Keratinocyte (primary cell): ENCODE measurements at places on chromosomes 16 and 17. TPM values are rescaled to one million over a fixed set of nuclear protein-coding genes. Genes with fewer than 3 reads are reported as not detected.

Gene CHTF8
- 96.0 to 120 TPM (median 118 TPM) in 3 replicates for polyA plus RNA-seq

Gene DDX52
- 10.3 to 22.4 TPM (median 21.8 TPM) in 3 replicates for polyA plus RNA-seq

DNA sequence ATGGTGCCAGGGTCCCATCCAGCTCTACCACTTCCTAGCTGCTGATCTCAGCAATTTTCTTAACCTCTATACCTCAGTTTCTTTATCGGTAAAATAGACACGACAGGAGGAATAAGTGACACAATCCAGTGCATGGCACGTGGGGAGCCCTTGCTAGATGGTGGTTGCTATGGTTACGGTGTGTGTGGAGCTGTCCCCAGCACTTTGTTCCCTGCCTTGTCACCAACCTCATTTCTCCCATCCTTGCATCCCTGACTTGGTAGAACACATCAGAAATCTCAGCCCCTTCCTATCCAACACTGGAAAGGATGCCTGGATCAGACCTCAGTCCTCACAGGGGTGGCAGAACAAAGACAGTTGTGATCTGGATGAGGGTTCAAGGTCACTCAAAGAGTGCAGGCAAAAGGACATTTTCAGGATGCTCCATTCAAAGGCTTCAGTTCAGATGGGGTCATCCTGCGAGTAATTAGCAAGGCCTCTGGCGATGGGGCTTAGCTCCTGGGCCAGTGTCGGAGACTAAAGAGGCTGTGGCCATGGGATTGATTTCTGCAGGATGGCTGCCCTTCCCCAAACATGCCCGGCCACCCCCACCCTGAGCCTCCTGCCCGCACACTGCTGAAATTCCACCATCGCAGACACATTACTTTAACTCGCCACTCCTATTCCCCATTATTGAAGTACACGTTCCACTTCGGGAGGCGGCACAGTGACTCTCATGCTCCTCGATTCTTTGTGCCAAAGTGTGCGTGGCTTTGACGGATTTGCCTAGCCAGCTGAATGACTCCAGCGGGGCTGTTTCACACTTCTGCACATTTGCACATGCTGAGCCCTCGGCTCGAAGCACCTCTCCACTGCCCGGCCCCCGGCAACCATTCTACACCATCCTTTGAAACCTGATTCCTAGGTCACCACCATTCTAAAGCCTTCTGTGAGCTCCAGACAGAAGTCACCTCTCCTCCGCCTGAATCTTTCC is 40.3 kb downstream of the WNT3 start:
- DNase-seq = no peak
- H3K4me3 ChIP-seq = no peak overlapping the region
- H3K36me3 ChIP-seq = no peaks in the 10 kb centered on the region

DNA sequence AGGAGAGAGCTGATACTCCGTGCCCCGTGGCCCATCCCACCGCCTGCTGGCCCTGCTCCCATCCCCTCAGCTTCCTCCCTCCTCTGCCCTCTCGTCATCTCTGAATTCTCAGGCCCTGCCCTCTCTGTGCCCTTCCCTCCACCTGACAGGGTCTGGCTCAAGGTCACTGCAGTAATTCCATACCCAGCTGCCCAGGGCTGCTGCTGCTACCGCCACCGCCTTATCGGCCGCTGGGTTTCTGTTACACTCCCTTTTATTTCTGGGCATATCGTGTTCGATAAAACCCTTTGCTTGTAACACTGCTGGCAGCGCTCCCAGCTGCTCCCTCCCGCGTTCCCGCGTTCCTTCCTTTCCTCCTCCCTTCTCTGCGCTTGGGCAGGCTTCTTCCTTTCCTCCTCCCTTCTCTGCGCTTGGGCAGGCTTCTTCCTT is 1.2 kb downstream of the EPN3 start:
- no peaks in the 10 kb centered on the region for H3K27me3 ChIP-seq
- H3K27ac ChIP-seq = peak overlapping the region; percentile 71

GRCh38 chr17:10323812-10324610 is 48.8 kb downstream of the MYH13 start:
- no peaks in the 10 kb centered on the region for H3K4me1 ChIP-seq
- no peak overlapping the region for H3K27ac ChIP-seq
- DNase-seq = no peak
- no peaks in the 10 kb centered on the region for H3K36me3 ChIP-seq
- no peaks in the 10 kb centered on the region for H3K27me3 ChIP-seq
- no peak overlapping the region for H3K4me3 ChIP-seq

DNA sequence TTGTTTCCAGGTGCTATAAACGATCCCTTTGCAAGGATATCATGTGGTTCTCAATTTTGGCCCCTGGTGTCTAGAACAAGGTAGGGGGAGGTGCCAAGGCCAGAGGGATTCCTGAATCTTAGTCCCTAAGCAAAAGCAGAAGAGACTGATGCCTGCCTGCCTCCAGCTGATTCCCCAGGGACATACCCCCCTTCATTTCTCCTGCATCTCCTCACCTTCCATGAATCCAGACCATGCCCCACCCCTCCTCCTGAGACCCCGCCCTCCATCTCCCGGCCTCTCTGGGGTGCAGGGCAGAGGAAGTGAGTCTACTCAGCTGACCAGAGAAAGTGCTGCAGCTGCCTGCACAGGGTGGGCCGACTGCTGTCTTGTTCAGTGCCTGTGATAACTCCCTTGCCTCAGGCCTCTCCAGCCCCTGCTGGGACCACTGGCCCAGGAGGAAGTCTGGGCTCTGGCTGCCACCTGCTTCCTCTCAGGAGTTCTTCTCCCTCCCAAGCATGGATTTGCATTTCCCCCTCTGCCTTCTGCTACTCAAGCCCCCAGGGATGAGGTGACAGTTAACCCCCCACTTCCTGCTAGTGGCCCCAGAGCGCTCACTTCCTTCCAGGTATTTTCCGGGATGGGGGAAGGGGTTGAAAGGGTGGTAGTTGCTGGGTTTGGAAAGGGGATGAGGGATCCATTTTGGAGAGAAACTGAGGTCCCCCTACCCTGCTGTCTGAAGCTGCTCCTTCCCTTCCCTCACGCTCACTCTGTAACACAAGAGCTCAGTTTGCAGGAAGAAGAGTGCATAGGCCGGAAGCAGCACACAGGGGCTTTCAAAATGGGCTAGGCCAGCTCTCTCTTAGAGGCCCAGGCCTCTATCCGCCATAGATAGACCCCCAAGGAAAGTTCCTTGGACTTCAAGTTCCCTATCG is 10.5 kb upstream of the TSPOAP1 start:
- DNase-seq = no peak
- H3K4me1 ChIP-seq = peaks cover 19% of the 10 kb centered on the region
- H3K27me3 ChIP-seq = no peaks in the 10 kb centered on the region

DNA sequence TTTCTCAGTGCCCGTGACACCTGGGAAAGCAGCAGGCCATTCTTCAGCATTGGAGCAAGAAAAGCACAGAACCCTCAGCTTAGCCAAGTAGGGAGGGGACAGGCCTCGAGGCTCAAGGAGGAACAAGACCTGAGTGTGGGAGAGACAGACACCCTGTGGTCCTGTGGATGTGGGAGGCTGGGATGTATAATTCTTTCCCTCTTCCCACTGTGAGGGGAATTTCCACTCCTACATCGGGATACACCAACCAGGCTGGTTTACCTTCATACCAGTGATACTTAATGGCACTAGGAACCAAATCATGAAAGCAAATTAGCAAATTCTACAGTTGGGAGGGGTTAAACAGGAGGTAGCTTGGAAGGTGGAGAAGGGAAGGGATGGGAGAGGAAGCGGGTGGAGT is 41.7 kb downstream of the LYRM1 start:
- H3K36me3 ChIP-seq = no peaks in the 10 kb centered on the region
- no peaks in the 10 kb centered on the region for H3K27me3 ChIP-seq
- peaks cover 14% of the 10 kb centered on the region for H3K4me1 ChIP-seq
